ENCODE measurements at places on chromosomes 1 and 21. TPM values are rescaled to one million over a fixed set of nuclear protein-coding genes. Genes with fewer than 3 reads are reported as not detected.

GRCh38 chr1:23524716-23525401, 6.2 kb downstream of the E2F2 start:
- peak; percentile 56 for DNase-seq

GRCh38 chr1:91601554-91602376, 101.1 kb downstream of the CDC7 start:
- no peak for DNase-seq

SLC30A10 gene
- total RNA-seq, result not detected

DNA sequence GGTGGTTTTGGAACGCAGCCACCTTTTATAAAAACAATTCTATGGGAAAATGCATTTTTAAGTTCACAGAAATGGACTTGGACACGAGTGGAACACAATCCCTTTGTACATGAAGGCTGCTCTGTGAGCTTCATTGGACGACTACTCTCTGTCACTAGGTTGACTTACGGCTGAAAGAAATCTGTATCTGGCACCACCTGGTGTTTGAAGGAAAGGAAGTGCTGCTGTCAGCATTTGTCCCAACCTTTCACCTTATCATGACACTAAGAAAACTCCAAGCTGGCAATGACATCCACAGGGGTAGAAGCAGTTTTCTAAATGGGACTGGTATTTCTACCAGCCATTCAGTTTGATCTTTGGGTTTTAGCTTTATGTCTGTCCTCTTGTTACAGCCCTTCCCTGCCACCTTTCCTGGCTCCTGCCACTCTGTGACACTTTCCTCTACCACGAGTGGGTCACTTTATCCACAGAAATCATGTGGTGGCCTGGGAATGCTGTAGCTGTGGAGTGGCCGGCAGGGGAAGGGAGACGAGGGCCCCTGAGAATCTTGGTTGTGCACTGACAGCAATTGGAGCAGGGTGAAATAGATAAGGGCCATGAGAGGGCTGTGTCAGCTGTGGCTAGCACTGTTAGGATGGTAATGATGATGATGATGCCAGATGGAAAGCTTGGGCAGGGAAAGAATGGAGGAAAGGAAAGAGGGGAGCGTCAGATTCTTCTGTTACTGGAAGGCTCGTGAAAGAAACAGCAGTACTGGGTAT, 85.2 kb downstream of the TBX19 start:
- no peak for DNase-seq

GRCh38 chr1:68158837-68159236, 73.5 kb downstream of the WLS start:
- no peak for DNase-seq

DNA sequence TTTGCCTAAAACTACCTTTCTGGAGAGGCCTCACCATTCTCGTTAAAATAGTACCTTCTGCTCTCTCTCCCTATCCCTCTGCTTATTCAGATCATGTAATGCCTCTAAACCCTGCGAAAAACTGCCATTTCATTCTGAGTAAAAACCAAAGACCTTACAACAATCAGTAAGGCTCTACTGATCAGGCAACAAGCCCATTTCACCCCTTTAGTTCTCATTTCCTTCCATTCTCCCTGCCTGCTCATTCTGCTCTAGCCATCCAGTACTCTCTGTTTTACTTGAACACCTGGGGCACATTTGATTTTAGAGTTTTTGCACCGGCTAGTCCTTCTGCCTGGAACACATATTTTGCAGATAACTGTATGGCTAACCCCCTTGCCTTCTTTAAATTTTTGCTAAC, 187.8 kb downstream of the COQ8A start:
- no peak for DNase-seq

DNA sequence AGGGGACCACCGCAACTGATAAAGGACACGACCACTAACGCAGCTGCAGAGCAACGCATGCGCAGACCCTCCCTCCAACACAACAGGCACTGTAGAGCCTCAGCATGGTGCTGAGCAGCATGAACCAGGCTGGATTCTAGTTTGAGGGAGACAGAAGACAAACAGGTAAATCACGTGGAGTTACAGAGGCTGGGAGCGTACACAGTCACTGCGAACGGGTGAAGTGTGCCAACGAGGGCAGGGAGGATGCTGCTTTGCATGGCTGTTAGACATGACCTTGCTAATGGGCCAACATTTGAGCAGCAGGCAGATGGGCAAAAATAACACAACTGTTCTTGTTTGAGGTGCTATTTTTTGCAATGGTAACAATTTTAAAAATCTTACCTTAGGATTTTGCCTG, 55.2 kb upstream of the NADK start:
- DNase-seq, result peak; percentile 10

OR2T35 gene
- total RNA-seq, result not detected

GRCh38 chr1:97254731-97255463, 533.3 kb downstream of the PTBP2 start:
- no peak for DNase-seq

GORAB gene
- 13.2 TPM for total RNA-seq

DNA sequence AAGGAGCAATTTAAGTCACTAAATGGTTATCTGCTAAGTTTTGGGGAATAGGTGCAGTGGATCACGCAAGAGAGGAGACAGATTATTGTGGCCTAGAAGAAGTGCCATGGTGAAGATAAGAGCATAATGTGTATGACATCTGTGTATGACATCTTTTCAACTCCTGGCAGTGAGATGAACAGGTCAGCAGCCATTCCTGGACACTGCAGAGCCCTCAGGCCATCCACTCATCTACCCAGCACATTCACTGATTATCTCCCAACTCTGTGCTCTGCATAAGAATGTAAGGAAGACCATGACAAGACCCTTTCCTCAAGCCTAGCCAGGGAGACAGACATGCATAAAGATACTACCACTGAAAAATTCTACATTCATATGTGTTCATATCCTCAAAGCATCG, 73.7 kb downstream of the DDR2 start:
- DNase-seq, result no peak
